ENCODE measurements at places on chromosomes 13 and 19.

DNA sequence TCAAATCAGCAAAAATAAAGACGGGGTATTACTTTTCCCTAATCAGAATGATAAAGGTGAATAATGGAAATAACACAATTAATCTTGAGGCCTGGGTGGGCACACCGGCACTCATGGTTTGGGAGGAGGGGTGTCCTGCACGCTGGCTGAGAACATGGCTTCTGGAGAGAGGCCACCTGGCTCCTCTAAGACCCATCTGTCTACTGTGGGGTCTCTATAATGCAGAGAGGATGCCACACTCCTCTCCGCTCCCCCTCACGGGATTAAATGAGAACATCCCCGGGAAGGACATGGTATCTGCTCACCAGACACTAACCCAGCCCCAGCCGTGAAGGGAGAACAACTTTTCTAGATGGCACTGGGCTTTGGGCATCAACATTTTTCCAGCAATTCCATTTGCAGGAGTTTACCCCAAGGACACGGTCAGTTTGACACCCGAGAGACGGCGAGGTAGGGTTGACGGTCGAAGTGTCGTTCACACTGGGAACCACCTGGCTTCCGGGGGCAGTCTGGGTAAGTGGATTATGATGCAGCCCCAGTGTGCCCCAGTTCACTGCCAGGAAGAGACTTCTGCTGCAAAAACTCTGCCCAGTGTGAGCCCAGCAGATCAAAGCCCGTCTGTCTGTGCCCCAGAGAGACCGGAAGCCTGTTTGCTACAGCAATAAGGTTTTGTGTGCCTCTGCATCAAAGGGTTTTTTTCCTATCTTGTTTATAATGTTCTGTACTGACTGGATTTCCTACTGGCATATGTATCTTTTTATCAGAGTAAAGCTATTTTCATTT lies 56.6 kb downstream of the CEBPG start:
- DNase-seq = no peak

DNA sequence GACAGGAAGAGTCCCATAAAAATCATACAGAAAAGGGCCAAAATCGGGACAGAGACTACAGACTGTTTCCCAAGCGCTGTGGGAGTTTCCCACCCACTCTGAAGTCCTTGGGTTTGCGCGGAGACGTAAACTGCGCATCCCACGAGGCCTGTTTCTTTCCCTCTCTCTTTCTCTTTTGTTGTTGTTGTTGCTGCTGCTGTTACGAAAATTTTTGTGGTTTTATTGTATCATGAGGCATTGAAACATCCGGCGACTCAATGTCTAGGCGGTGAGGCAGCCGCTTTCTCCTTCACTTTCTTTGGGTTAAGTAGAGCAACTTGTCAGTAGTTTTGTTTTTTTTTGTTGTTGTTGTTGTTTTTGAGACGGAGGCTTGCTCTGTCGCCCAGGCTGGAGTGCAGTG lies 1.6 kb upstream of the PPP1R12C start:
- DNase-seq = no peak

GRCh38 chr13:26011996-26012821 lies 39.6 kb downstream of the SHISA2 start:
- no peak for DNase-seq

DNA sequence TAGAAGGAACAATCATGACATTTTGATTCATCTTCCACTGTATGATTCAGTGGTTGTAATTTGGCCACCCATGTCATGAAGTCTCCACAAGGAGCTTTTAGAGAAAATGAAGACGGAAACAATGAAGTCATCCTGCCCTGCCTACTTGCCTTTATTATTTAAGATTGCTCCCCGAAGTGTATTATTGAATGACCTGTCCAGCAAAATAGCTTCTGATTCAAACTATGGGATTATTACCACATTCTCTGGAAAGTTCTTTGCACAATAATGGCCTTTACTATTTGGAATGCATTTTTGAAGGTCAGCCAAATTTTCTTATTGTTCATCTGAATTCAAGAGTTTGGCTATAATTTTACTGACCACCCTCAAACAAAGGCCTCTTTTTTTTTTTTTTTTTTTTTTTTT lies 77.8 kb upstream of the RFC3 start:
- DNase-seq = no peak

DNA sequence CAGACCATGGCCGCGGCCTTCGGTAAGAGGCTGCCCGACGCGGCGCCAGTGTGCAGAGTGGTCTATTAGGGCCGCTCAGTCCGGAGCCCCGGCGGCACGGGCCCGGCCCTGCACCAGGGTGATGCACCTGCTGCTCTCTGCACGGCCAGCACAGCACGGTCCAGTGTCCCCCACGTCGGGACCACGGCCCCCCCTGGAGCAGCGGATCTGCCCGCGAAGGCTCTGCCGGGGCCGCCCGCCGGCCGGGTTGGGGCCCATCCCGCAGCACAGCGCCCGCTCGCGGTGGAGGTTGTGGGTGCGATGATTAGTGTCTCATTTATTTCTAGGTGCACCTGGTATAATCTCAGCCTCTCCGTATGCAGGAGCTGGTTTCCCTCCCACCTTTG lies 7.9 kb downstream of the PTBP1 start:
- DNase-seq = no peak

DNA sequence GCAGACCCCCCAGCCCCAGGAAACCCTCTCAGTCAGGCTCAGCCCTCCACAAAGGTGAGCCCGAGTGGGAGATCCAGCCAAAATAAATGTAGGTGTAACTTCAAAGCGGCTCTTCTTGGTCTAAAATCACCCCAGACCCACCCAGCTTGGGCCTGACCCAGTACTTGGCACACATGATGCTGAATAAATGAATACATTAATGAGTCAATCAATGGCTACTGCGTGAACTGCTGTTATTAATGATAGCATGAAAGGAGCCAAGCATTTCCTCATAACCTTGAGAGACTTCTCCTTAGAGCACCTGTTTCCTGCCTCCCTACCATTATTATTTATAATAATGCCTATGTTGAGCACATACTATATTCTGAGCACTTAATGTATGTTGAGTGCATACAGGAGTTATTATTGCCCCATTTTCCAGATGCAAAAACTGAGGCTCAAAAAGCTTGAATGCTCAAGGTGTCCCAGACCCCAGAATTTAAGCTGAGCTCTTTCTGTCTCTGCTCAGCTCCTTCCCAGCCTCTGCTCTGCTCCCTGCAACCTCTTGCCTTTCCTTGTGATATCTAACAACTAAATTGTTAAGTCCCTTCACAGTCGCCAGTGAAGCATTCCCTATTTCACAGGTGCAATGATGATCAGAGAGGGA lies 4.3 kb downstream of the NOTCH3 start:
- no peak for DNase-seq

DNA sequence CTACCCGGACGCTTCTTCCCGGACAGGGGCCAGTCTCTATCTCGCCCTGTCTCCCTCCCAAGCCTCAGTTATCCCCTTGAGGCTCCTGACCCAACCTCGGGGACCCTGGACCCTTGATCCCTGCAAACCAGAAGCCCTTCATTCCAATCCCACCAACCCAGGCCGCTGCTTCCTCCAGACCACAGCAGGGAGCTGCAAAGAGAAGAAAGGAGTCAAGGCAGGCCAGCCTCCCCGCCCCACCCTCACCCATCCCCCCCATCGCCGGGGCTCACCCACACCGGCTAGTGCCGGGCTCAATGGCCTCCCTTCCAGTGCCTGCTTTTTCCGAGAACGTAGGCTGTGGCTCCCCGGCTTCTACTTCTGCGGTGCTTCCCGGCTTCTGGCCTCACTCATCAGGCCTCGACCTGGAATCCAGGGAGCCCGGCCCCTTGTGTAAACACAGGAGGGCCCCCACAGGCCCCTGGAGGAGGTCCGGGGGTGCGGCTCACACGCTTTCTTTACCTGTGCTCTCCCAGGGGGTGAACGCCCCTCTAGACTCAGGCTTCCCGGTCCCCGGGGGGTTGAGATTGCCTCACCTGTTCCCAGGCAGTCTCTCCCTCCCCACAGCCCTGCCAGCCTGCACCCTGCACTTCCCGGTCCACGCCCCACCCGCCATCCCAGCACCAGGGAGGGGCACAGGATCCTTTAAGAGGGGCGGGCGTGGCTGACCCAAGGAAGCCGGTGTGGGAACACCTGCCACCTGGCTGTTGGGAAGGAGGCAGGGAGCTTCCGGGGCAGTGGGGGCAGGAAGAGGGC lies at the start of gene FAM83E:
FAM83E (minus strand) TSS at position 641 of the 795 bp plus-strand sequence. CDS start 1,704 bp downstream, outside the sequence.
- no peak for DNase-seq

- DNase-seq = no peak
Observed at GRCh38 chr19:44303976-44304568, 753 bp downstream of the ZNF235 start.

DNA sequence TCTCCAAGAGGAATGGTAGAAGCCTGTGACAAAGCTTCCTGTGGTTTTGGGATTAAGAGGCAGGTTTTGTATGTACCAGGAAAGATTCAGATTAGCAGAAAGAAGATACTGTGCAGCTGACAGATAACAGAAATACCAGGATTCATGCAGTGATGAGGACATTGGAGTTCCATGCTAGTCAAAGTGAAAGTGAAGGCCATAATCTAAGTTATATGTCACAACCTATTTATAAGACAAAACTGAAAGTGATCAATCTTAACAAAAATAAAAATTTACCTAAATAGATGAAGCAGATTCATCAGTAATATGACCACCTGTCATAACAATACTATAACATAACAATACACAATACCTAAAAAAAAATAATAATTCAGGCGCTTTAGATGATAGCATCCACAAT lies 1305.2 kb upstream of the PCDH9 start:
- no peak for DNase-seq

DNA sequence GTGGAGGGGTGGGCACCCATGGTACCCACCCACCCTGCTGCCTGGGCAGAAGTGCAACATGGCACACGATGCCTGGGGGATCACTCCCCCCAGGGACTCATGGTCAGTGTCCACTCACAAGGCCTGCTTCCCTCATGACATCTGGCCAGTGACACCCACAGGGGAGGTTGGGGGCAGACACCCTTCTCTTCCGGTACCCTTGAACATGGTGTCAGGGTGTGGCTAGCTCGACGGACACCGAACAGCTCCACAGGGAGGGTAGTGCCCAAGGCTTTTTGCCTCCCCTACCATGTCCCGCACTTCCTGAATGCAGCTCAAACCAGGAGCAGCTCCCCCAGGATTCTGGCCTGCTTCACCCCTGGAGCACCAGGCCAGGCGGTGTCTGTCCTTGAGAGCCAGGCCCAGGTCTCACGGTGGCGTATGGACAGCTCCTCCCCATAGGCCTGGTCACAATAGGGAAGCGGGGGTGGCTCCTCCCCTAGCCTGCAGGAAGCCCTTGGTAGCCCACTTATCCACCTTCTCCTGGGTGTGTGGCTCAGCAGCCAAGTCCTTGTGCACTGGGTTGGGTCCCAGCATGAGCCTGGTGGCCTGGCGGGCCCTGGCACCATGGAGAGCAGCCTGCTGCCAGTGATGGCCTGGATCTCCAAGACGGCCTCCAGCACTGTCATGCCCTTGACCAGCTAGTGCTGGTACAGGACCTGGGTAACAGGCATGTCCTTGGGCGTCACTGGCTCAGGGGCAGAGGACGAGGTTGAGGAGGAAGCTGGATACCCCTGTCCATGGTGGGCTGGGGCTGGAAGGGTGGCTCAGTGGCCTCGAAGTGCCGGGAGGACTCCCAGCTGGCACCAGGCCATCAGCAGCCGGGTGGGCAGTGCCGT lies 7.8 kb downstream of the ACP4 start:
- no peak for DNase-seq

GRCh38 chr19:39568604-39569003 lies 28.6 kb upstream of the EID2 start:
- DNase-seq = no peak

- DNase-seq = no peak
Observed at GRCh38 chr19:6970443-6970842, 50.8 kb downstream of the MBD3L2B start.

Data from anterior cingulate cortex (tissue), 58 donors.